ENCODE measurements at places on chromosomes 5 and 9.

- no peak for DNase-seq
Measured at GRCh38 chr9:15711531-15711930, 158.7 kb downstream of the CCDC171 start.

DNA sequence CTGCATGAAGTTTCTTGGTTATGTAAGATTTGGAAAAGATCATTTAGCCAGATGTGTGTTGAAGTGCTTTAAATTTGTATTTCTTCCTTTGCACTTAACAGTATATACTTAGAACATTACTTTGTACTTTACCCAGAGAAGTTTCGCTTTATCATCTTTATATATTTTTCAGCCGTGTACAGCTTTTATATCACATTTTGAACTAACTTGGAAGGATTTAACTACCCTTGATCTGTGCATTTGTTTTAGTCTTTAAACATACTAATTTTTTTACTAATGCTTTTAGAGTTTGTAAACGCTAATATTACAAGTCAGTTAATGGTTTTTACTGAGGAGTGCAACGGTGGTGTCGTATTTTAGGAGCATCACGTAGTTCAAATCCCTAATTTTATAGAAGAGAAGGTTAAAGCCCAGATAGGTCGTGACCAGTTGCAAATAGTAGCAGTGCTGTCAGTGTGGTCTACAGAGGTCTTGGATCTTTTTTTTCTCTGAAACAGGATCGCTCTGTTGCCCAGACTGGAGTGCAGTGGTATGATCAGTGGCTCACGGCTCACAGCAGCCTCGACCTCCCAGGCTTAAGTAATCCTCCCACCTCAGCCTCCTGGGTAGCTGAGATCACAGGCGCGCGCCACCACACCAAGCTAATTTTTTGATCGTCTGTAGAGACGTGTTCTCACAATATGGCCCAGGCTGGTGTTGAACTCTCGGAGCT, 2.0 kb downstream of the MATR3 start:
- DNase-seq, result no peak

DNA sequence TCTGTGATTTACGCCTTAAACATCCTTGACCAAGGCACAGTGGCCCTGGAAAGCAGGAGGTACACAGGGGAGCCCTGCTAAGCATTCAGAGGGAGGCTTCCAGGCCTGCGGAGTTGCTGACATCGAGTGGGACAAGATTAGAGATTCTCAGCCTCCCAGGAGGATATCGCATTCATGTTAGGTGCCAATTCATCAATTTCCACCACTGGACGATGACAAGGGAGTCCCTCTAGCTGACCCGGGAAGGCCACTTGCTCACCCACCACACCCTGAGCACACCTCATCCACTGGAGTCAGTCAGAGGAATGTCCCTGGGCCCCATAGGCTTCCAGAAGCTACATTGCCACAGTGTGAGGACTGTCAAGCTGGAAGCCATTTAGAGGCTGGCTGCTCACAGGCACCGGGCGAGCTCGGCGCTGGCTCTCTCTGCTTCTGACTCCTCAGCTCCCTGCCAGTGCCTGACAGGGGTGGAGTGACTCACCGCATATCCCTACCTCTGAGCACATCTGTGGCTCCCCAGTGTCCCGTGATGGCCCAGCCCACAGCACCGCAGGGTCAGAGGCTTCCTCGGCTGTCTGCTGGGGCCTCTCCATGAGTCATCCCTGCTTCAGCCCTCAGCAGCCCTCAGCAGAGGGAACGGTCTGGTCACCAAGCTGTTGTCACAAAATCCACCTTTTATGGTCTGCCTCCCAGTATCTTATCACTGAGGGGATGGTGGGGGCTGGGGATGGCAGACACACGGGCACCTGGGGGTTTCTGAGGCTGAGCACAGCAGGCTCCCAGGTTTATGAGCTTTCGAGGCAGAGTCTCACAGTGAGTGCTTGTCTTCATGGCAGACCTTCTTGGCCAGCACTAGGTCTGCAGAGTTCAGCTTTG, 117.5 kb downstream of the ZNF608 start:
- DNase-seq, result no peak

GRCh38 chr9:78188594-78188993, 47.3 kb upstream of the CEP78 start:
- DNase-seq, result no peak

DNA sequence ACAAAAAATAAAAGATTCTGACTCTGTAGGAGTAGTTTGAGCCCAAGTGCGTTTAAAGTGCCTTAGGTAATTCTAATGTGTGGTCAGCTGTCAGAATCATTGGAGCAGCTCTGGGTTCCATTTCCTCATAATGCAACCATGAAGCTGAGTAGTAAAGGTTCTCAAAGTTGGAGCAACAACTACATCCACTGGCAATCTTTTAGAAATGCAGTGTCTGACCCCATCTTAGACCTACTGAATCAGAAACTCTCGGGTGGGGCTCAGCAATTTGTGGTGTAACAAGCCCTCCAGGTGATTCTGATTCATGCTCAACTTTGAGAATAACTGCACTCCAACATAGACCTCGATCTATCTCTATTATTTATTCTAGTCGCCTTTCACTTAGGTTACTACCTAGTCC, 7.6 kb upstream of the ALDH1A1 start:
- no peak for DNase-seq

DNA sequence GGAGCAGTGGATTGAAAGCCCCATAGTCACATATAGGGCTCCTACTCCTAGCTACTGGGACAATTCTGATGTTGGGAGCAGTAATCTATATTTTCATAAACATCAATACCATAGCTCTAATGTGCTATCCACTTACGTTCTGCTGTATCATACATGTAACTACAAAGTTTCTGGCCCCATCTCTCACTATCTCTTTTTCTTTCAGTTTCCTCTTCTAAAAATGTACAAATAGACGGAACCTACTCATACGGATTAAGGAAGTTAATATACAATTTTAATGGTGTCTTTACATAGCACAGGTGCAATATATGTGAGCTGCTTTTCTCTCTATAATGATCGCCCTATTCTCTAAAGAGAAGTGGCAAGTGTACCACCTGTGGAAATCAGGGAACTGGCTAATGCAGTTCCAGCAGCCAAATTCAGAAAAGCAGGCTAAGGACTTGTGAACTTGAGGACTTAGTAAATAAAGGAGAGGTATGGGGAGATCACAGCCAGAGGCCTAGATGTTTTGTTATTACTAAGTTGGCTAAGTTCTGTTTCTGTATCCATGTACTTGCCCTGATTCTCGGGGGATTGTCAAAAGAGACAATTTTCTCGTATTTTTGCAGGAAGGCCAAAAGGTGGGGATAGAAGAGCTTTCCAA, 1021.9 kb downstream of the CDH12 start:
- no peak for DNase-seq

GRCh38 chr9:133892193-133892920, 99.8 kb downstream of the VAV2 start:
- DNase-seq, result peak; percentile 23

DNA sequence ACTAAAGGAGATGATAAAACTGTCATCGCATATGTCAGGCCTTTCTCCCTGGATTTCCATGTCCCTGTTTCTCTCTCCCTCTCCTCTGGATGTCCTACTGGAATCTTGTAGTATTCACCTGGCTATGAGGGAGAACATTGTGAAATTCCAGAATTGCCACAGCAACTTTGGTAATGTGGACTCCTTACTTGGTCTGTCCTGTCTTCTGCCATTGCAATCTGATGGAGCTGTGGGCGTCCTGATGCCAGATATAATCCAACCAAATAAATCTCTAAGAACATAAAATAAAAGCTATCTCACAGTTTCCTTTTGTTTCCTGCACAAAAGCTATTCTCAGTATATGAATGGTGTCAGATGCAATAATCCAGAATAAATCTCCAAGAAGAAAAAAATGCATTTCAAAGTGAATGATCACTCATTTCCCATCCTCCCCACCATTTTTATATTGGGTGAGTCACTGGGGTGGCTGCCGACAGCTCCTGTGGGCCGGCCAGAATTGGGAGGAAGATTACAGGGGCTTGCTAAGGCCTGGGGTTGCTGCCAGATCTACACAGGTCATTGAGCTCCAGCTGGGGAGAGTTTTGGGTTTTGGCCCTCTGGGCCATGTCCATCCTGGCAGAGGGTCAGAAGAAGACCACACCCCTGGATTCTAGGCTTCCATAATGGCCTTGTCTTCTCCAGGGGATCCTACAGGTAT, 160.7 kb upstream of the PITX1 start:
- DNase-seq, result no peak

GRCh38 chr9:68894502-68894901, 119.4 kb downstream of the PRKACG start:
- no peak for DNase-seq
